Astrocyte (in vitro differentiated cells and primary cell): ENCODE measurements at places on chromosomes 6 and 20. TPM values are rescaled to one million over a fixed set of nuclear protein-coding genes. Genes with fewer than 3 reads are reported as not detected.
A peak's percentile ranks its signal among the peaks of the same experiment; 100 is the strongest.

DNA sequence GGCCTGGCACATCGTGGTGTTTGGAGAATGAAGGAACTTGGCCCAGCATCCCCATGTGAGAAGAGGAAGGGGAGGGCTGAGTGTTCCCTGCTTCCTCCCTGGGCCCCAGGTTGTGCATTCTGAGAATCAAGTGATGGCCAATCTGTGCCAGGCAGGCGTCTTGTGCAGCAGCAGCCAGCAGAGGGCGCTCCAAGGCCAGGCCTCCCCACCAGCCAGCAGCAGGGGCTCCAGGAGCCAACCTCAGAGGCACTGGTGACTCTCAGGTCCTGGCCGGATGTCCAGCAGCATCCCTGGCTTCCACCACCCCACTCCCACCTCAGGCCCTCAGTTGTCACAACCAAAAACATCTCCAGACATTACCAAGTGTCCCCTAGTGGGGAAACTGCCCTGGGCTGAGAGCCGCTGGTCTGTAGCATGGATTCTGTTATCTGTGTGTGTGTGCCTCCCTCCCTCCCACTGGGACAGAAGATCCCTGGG, 192.0 kb downstream of the PREX1 start:
- no peaks in the 10 kb centered on the region for H3K36me3 ChIP-seq
- DNase-seq, result no peak
- no peak overlapping the region for H3K27ac ChIP-seq

The GABRR1 gene
- total RNA-seq, result not detected in 2 replicates

DNA sequence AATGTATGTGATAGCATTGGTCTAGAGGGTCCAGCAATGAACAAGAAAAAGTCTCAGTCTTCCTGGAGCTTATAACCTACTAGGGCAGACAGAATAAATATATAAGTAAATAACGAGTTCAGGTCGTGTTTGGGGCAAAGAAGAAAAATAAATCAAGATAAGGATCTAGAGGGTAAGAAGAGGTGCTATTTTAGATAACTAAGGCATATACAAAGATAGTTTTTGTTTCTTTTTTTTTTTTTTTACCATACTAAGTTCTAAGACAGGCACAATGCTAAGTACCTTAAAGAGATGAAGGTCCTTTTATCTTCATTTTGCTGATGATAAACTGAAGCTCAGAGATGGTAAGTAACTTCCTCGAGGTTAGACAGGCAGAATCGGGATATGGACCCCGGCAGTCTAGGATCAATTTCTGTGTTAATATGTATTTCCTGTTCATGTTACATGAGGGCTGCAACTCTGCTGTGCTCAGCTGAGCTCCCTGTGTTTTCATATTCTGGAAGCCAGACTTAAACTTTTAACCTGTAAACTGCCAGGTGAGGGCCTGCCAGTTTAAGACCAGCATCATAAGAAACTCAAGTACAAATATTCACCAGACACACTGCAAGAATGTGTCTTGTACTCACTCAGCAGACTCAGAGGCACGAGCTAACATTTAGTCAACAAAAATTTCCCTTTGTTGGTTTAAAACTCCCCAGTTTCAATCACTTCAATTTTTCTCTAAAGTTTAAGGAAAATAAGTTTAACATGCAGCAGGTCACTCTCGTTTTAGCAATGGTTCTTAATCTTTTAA, 23.3 kb downstream of the SESN1 start:
- H3K27me3 ChIP-seq, result no peaks in the 10 kb centered on the region
- H3K36me3 ChIP-seq, result no peaks in the 10 kb centered on the region
- DNase-seq, result no peak
- no peaks in the 10 kb centered on the region for H3K4me1 ChIP-seq
- no peak overlapping the region for H3K4me3 ChIP-seq

The CD93 gene
- total RNA-seq, result 0.02 TPM in 1 of 2 replicates, not detected in the other

The CDSN gene
- total RNA-seq, result 0.22 and 0.27 TPM in 2 replicates

The SLC4A11 gene
- 3.9 and 6.6 TPM in 2 replicates for total RNA-seq

The RTN4IP1 gene
- total RNA-seq, result 5.3 and 5.5 TPM in 2 replicates

DNA sequence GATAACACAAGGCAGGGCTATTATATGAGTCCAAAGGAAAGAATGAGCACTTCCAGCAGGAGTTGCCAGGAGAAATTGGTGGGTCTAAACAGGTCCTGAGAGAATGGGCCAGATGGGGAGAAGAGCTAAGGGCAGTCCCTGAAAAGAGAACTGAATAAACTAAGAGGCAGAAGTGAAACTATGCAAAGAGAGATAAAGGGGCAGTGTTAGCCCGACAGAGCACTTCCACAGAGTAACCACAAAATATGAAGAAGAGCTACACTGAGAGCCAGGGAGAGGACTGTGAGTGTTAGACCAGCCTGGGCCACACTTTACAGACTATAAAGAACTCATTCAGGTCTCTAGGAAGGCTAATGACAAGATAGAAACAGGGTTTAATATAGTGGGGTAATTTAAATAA, 43.8 kb downstream of the RALGAPA2 start:
- no peak overlapping the region for H3K4me3 ChIP-seq
- no peaks in the 10 kb centered on the region for H3K36me3 ChIP-seq
- H3K27ac ChIP-seq, result no peak overlapping the region
- DNase-seq, result peak; percentile 14
- H3K4me1 ChIP-seq, result no peaks in the 10 kb centered on the region
- H3K27me3 ChIP-seq, result no peaks in the 10 kb centered on the region

GRCh38 chr6:95091823-95092436, 485.4 kb upstream of the MANEA start:
- H3K4me3 ChIP-seq, result no peak overlapping the region
- H3K27me3 ChIP-seq, result no peaks in the 10 kb centered on the region
- peak; percentile 36 for DNase-seq
- H3K27ac ChIP-seq, result no peak overlapping the region
- H3K36me3 ChIP-seq, result no peaks in the 10 kb centered on the region
- H3K4me1 ChIP-seq, result peaks cover 19% of the 10 kb centered on the region

DNA sequence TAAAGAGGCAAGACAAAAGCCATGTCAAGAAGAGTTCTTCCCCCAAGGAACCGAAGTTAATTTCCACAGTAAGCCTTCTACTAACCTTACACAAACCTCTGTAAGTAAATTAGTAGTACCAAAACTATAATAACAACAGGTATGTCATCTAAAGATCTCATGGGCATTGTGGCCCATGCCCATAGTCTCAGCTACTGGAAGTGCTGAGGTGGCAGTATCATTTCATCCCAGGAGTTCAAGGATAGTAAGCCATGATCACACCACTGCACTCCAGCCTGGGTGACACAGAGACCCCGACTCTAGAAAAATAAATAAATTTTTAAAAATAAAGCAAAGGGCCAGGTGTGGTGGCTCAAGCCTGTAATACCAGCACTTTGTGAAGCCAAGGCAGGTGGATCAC, 29.2 kb downstream of the MDN1 start:
- H3K36me3 ChIP-seq, result peaks cover 19% of the 10 kb centered on the region
- no peak overlapping the region for H3K4me3 ChIP-seq
- DNase-seq, result no peak
- H3K27ac ChIP-seq, result no peak overlapping the region
- peaks cover 4% of the 10 kb centered on the region for H3K4me1 ChIP-seq

The PPP1R11 gene
- 37.8 and 40.8 TPM in 2 replicates for total RNA-seq

The MICB gene
- total RNA-seq, result 4.1 and 5.8 TPM in 2 replicates

The CLPSL2 gene
- total RNA-seq, result not detected in 2 replicates

DNA sequence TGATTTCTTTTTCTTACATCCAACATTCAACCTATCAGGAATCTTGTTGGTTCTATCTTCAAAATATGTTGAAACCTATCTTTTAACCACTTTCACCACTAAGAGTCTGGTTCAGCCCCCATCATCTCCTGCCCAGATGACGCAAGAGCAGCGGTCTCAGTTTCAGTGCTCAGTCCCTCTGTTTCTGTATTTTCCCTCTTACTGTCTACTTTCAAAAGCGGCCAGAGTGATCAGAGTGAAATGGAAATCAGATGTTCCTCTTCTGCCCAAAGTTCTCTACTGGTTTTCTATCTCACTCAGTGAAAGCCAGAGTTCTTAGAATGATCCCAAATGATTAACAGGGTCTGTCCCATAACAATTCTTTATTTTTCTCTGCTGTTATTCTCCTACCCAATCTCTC, 147.9 kb upstream of the PDE7B start:
- no peaks in the 10 kb centered on the region for H3K4me1 ChIP-seq
- no peak for DNase-seq
- no peaks in the 10 kb centered on the region for H3K27me3 ChIP-seq
- no peak overlapping the region for H3K27ac ChIP-seq
- no peaks in the 10 kb centered on the region for H3K36me3 ChIP-seq
- H3K4me3 ChIP-seq, result no peak overlapping the region

DNA sequence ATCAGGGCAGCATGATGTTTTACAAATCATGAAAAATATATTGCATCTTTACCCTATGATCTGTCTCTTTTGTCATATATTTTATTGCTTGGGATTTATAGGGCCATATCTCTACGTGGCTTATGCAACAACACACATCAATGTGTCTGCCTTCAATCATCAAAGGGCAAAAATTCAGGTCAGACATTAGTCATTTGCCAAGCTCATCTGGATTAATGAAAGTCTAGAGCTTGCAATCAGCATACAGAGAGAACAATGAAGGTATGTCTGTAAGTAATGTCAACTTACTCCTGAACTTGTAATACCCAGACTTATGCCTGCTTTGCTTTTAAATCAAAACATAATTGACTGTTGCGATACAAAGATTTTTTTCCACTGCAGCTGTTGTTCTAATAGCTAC, 282.7 kb downstream of the HAO1 start:
- H3K4me3 ChIP-seq, result no peak overlapping the region
- H3K27ac ChIP-seq, result no peak overlapping the region
- DNase-seq, result no peak
- H3K4me1 ChIP-seq, result no peaks in the 10 kb centered on the region
- H3K36me3 ChIP-seq, result no peaks in the 10 kb centered on the region

The ACTL10 gene
- total RNA-seq, result 1.1 and 1.4 TPM in 2 replicates

The RAD21L1 gene
- total RNA-seq, result 0.34 TPM in 1 of 2 replicates, not detected in the other

The WFDC12 gene
- not detected in 2 replicates for total RNA-seq

The TOP1 gene
- 55.9 and 63.5 TPM in 2 replicates for total RNA-seq

- no peaks in the 10 kb centered on the region for H3K4me1 ChIP-seq
- no peak overlapping the region for H3K4me3 ChIP-seq
- H3K36me3 ChIP-seq, result peaks cover 9% of the 10 kb centered on the region
Observed at GRCh38 chr20:3000852-3001523, 42.4 kb upstream of the GNRH2 start.

- no peak for DNase-seq
- no peaks in the 10 kb centered on the region for H3K36me3 ChIP-seq
- no peaks in the 10 kb centered on the region for H3K27me3 ChIP-seq
Observed at GRCh38 chr6:10300071-10300470, 114.8 kb downstream of the TFAP2A start.

The NKX2-4 gene
- not detected in 2 replicates for total RNA-seq

DNA sequence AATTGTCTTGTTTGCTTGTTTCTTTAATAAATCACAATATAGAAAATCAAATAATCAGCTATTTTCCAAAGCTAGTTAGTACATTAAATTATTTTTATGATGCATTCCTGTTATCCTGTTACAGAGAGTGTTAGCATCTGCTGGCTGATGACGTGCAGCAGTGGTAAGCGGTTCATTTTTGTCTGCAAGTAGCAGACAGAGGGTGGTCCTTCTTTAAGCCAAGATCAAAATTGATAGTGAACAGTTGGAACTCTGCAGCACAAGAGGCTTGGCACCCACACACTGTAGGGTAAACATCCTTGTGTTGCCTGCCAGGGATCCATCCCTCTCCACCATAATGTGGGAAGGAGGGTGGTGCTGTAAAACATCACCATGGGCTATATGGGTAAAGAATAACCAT, 158.3 kb downstream of the FRK start:
- no peak overlapping the region for H3K4me3 ChIP-seq
- H3K36me3 ChIP-seq, result no peaks in the 10 kb centered on the region
- DNase-seq, result no peak
- no peaks in the 10 kb centered on the region for H3K27me3 ChIP-seq
- peaks cover 5% of the 10 kb centered on the region for H3K4me1 ChIP-seq

DNA sequence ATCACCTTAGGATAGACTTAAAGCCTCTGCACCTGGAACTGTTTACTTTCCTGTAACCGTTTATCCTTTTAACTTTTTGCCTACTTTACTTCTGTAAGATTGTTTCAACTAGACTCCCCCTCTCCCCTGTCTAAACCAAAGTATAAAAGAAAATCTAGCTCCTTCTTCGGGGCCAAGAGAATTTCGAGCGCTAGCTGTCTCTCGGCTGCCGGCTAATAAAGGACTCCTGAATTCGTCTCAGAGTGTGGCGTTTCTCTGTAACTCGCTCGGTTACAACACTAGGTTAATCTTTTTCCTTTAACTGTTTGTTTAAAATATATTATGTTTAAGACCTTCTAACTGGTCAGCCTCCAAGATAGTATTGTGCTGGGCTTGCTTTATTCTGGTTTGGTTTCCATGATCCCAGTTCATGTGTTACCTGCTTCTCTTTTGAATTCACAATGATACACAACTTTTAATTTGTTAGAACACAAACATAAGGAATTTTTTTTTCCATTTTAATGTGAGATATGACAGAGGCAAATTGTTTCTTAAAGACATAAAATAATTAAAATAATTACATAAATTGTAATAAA, 8.7 kb upstream of the NQO2 start:
- no peaks in the 10 kb centered on the region for H3K36me3 ChIP-seq
- no peaks in the 10 kb centered on the region for H3K27me3 ChIP-seq
- H3K4me3 ChIP-seq, result peak overlapping the region; percentile 74
- H3K27ac ChIP-seq, result peak overlapping the region; percentile 96
- DNase-seq, result no peak

DNA sequence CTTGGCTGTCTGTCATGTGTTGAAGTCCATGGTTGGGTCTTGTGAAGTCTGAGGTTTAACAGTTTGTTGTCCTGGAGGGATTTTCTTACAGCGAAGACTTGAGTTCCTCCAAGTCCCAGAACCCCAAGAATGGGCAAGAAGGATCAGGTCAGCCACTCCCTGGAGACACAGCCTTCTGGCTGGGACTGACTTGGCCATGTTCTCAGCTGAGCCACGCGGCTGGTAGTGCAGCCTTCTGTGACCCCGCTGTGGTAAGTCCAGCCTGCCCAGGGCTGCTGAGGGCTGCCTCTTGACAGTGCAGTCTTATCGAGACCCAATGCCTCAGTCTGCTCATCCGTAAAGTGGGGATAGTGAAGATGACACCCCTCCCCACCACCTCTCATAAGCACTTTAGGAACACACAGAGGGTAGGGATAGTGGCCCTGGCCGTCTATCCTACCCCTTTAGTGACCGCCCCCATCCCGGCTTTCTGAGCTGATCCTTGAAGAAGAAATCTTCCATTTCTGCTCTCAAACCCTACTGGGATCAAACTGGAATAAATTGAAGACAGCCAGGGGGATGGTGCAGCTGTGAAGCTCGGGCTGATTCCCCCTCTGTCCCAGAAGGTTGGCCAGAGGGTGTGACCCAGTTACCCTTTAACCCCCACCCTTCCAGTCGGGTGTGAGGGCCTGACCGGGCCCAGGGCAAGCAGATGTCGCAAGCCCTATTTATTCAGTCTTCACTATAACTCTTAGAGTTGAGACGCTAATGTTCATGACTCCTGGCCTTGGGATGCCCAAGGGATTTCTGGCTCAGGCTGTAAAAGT, 43.5 kb downstream of the SIRPA start:
- H3K4me3 ChIP-seq, result no peak overlapping the region
- H3K4me1 ChIP-seq, result peaks cover 6% of the 10 kb centered on the region
- no peaks in the 10 kb centered on the region for H3K36me3 ChIP-seq
- no peak for DNase-seq

The NUP153 gene
- 44.8 and 51.6 TPM in 2 replicates for total RNA-seq
